ENCODE measurements at places on chromosomes 4 and X. TPM values are rescaled to one million over a fixed set of nuclear protein-coding genes. Genes with fewer than 3 reads are reported as not detected.

DNA sequence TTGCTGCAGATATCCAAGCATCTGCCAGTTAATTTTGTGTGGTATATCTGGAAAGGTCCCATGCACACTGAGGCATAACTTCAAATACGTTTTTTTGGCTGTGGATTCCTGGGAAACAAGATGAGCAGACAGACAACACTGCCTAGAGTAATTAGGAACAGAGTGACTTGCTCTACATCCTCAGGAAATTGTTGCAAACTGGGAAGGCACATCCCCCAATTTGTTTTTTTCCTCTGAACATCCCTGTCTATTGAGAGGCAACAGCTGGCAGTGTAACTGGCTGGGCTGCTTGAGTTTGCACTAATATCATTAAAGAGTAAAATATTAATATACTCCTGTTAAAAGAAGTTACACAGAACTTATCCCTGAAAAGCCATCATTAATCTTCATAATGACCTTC lies 207.7 kb upstream of the SLIT2 start:
- no peak for DNase-seq

- DNase-seq = no peak
Measured at GRCh38 chr4:28490669-28491068, 1630.0 kb downstream of the STIM2 start.

DNA sequence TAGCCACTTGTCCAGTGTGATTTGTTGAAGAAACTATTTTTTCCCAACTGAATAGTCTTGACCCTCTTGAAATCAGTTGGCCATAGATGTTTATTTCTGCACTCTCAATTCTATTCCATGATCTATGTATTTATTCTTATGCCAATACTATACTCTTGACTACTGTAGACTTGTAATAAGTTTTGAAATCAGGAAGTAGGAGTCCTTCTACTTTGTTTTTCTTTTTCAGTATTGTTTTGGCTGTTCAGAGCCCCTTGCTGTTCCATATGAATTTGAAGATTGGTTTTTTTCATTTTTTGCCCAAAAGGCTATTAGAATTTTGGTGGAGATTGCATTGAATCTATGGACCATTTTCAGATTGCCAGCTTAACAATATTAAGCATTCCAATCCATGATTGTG lies 10.2 kb downstream of the SAP30 start:
- DNase-seq = no peak

DNA sequence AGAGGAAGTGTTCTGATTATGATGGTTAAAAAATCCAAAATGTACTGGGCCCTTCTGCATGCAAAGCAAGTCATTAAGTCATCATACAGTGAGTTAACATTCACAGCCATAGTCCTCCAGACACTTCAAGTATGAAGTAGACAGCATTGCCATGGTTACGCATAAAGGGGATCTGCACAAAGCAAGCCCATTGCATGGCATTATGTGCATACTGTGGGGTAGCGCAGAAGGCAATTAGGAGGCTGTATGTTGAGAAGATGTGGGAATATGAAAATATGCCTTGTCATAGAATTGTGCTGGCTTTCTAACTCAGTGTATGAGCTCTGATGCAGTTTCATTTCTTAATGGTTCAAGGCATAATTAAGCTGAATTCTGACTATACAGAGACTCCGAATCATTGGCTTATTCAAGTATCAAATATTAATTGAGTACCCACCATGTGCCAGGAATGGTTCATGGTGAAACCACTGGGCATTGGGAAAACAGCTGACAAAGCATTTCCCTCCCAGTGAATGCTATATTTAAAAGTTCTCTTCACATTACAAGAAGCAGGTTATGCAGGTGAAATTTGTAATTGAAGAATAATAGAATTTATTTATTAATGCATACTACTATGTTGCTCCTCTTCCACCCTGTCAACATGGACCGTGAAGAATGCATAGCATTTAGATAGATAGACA lies 588.9 kb downstream of the ZNF674 start:
- DNase-seq = no peak

- DNase-seq = no peak
Measured at GRCh38 chr4:150960818-150961217, 54.3 kb downstream of the LRBA start.

GRCh38 chr4:174396599-174397110 lies 112.9 kb downstream of the CEP44 start:
- DNase-seq = no peak

GRCh38 chr4:3227878-3228675 lies 20.9 kb upstream of the MSANTD1 start:
- DNase-seq = no peak

DNA sequence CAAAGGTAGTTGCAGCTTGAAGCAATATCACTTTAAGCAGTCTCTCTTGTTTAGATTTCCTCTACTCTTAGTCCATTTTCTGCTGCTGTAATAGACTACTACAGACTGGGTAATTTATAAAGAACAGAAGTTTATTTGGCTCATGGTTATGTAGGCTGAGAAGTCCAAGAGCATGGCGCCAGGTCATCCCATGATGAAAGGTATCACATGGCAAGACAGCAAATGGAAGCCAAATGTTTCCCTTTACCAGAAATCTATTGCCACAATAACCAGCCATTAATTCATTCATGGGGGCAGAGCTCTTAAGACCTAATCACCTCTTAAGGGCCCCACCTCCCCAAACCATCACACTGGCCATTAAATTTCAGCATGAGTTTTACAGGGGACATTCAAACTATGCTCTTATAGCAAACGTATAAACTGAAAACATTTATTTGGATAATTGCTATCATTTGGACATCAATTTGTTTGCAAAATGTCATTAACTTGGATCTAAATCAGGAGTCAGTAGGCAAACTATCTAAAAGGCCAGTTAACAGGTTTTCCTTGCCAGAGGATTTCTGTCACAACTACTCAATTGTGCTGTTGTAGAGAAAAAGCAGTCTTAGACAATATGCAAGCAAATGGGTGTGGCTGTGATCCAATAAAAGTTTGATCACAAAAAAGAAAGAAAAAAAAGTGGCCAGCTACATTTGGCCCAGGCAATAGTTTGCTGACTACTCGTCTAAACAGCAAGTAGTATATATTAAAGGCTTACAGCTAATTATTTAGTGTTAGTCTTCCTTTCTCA lies 75.7 kb upstream of the GUCY1A1 start:
- no peak for DNase-seq

- no peak for DNase-seq
Measured at GRCh38 chrX:134024686-134025377, 39.4 kb upstream of the GPC3 start.

GRCh38 chrX:107480272-107480671 lies 30.8 kb downstream of the FRMPD3 start:
- no peak for DNase-seq

Gene RBM46
- not detected for total RNA-seq

Gene GRIA3
- 0.19 TPM for total RNA-seq

Gene ITM2A
- 5.8 TPM for total RNA-seq

Gene CYLC1
- total RNA-seq = not detected
